IMR-90 (cell line): ENCODE measurements at places on chromosomes 2 and 18.

- peak; percentile 96 for DNase-seq
These were observed 100.7 kb upstream of the CYP1B1 start for GRCh38 chr2:38176619-38177021.

DNA sequence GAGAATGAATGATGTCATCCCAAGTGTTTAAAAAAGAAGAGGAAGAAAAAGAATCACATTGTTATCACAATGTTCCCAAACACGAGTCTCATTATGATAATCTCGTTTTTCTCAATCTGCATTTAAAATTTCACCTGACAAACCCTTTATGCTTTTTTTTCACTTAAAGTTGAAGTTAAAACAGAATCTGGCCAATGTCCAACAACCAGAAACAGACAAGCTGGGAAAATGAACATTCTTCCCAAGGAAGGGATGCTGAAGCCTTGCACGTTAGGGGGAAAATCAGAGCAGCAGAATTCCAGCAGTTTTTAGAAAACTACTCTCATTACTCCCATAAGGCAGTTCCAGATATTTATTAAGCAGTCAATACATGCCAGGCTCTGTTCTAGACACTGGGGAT, 245.3 kb downstream of the TMEM182 start:
- DNase-seq = no peak

DNA sequence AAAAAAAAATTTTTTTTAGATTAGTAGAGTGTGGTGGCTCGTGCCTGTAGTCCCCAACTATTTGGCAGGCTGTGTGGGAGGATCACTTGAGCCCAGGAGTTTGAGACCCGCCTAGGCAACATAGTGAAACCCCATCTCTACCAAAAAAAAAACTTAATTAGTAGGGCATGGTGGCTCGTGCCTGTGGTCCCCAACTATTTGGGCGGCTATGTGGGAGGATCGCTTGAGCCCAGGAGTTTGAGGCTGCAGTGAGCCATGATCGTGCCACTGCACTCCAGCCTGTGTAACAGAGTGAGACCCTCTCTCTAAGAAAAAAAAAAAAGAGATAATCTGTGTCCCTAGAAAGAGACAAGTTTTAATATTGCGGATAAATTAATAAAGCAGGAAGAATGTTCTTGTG, 8.8 kb downstream of the GPR55 start:
- DNase-seq = no peak

DNA sequence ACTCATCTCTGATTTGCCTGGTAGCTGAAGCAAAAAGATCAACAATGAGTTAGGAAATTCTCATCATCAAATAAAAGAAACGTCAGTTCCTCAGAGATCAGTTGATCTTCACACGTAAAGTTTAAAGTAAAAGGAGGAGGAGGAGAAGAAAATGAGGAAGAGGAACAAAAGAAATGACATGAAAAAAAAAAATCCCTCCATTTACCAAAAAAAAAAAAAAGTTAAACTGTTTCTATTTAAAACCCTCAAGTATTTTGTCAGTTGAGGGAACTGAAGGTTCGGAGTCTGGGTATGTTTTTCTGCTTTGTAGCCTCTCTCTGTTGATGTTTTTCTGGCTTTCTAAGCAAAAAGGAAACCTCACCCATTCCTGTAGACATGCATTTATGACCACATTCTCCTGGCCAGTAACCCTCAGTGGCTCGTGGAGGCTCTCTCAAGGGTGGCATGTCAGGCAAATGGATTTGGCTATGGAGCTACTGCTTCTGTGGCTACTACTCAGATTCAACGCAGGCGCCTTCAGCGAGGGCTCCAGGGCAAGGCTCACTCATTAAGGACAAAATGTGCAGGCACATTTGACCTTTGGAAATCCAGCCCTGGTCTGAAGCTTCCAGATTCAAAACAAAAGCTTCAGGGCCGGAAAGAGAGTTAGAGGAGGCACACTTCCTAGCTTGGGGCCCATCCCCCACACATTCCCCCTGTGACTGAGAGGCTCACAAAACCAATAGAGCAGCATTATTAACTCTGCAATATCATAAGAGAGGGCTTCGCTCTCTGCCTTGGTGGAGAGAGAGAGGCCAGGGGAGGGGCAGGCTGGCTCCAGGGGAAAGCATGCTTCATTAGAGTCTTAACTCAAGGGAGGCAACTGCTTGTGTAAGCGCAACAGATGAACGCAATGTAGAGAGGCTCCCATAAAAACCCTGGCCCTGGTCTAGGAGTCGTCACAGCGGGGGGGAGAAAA, 22.3 kb downstream of the KLF7 start:
- no peak for DNase-seq

DNA sequence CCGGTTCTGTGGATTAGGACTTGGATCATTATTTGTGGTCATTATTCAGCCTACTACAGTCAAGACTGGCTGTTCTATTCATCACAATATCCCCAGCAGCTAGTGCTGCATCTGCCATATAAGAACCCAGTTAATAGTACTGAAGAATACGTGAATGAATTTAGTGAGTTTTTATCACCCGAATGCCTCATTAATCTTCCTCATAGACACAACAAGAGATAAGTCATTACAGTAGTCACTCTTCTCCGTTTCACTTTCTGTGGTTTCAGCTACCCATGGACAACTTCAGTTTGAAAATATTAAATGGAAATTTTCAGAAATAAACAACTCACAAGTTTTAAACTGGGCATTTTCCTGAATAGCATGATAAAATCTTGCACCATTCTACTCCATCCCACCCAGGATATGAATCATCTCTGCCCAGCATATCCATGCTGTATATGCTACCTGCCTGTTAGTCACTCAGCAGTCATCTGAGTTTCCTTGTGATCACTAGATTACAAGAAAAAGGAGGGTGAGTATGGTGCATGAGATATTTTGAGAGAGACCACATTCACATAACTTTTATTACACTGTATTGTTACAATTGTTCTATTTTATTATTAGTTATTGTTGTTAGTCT, 363.7 kb upstream of the CHAC2 start:
- peak; percentile 79 for DNase-seq

DNA sequence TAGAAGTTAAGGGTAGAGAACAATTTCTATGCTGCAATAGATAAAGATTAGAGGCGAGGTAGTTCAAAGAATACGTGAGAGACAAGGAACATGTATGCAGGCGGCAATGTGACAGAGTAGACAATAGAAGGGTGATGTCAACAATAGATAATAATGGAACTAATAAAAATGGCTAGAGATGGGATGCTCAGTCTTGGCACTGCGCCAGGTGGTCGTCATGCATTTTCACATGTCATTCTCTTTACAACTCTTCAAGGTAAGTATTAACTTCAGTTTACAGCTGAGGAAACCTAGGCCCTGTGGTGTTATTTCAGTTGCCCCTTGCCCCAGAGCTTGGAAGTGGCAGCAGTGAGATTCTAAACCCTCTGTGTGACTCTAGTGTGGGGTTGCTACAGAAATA, 890.7 kb upstream of the CELF4 start:
- DNase-seq = no peak

DNA sequence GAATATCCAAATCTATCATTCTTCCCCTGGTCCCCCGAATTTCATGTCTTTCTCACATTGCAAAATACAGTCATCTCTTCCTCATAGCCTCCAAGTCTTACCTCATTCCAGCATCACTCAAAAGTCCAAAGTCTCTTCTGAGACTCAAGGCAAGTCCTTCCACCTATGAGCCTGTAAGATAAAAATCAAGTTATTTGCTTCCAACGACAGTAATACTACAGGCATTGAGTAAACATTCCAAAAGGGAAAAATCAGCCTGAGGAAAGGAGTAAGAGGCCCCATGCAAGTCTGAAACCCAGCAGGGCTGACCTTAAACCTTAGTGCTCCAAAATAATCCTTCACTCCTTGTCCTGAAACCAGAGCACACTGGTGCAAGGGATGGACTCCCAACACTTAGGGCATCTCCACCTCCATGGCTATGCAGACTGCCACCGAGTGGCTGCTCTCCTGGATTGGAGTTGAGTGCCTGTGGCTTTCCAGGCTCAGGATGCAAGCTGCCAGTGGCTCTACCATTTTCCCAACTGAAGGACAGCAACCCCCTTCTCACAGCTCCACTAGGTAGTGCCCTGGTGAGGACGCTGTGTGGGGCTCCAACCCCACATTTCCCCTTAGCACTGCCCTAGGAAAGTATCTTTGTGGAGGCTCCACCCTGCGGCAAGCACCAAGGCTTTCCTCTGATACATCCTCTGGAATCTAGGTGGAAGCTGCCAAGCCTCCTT, 16.3 kb downstream of the DTNA start:
- no peak for DNase-seq

DNA sequence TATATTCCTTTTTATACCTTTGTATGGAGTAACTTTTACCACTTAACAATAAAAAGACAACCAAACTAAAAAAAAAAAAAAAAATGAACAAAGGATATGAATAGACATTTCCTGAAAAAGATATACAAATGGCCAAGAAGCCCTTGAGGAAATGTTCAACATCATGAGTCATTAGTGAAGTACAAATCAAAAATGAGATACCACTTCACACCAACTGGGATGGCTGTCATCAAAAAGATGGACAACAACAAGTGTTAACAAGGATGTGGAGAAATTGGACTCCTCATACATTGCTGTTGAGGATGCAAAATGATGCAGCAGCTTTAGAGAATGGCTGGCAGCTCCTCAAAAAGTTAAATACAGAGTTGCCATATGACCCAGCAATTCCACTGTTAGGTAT, 22.6 kb upstream of the SCYGR2 start:
- DNase-seq = peak; percentile 7

GRCh38 chr2:28654663-28655320, 96.8 kb upstream of the PPP1CB start:
- no peak for DNase-seq

DNA sequence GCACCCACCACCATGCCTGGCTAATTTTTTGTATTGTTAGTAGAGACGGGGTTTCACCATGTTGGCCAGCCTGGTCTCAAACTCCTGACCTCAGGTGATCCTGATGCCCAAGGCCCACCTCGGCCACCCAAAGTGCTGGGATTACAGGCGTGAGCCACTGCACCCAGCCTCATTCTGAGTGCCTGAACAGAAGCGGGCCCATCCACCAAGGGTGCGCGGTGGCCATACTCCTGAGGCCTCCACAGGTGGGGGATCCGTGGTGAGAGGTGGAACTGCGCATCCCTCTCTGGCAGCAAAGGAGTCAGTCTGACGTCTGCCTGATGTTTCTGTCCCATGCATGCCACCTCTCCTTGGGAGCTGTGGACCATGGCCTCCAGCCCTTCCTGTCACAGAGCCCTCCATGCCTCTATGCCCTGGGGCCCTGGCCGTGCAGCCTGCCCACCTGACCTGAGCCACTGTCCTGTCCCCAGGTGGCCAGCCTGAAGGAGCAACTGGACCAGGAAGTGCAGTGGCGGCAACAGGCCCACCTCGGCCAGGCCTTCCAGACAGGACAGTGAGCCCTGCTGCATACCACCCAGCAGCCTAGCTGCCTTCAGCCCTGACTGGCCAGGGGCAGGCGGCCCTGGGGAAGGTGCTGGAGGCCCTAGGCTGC, 7.6 kb upstream of the SNED1 start:
- no peak for DNase-seq

GRCh38 chr18:35203067-35203466, 37.8 kb upstream of the ZNF397 start:
- DNase-seq = no peak

DNA sequence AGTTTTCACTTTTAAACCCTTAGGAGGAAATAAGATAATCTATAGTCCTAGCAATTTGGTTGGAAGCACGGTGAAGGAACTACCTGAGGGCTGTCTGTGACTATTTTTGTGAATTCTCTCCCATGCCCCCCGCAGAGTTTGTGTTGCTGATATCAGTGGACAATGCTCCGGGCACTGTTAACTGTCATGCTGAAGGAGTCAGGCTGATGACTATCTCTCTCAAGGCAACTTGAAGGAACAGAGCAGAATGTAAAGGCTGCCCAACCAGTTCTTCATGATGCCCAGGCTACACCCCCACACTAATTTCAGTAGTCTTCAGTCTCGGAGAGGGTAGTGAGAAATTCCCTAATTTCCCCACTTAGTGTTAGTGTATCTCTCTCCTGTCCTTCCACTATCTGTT, 21.6 kb upstream of the RAB6C start:
- no peak for DNase-seq

GRCh38 chr2:44286884-44287638, 11.8 kb downstream of the SLC3A1 start:
- DNase-seq = no peak

DNA sequence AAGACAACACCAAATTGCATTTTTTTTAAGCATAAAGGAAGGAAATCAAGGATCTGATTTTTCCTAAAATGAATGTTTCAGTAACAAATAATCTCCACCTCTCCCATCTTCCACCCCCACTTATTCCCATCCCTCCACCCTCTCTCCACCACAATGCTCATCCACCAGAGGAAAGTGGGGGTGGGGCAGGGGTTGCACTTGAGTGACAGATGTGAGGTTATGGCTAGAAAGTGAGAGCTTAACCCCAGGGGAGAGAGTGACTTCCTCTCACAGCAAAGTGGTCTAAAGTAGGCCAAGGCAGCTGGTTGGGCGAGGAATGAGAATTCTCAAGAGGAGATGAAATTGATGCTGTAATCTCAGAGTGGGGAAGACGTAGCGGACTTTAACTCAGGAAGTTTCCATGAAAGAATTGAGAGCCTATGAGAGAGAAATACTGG, 104.7 kb downstream of the HNRNPLL start:
- no peak for DNase-seq

GRCh38 chr18:2070631-2071030, 500.7 kb downstream of the METTL4 start:
- DNase-seq = no peak

DNA sequence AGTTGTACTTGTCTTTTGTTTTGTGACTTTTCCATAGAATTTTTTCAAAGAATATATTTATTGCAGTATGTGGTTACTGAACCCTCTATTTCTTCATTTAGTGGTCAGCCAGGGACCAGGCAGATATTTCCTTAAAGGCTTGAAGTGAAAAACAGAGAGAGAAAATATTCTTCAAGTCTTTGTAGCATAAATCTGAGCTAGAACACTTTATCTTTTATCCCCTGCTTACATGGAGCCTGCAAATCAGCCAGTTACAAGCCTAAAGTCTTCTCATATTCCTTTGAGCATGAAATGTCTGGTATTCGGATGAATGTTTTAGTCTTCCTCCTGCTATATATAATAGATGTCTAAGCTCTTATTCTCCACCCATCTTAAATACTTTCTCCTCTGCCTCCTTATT, 1557.5 kb upstream of the ACVR2A start:
- no peak for DNase-seq

DNA sequence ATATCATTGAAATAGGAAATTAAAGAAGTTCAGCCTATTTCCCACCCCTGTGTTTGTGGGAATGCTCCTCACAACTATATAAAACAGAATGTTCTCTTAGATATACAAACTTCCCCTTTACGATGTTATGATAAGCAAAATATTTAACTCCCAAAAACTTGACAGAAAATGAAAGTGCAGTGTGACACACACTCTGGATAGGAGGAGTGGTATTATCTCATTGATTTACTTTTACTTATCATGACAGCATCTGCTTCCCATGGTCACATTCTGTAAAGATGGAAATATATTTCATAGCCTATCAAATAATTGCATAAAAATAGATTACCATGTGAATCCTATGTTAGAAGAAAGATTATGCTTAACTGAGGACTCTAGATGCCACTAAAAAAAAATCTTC, 96.6 kb upstream of the STK17B start:
- DNase-seq = peak; percentile 48
